Tongue (tissue), 3 donors: ENCODE measurements at places on chromosomes 16 and 17.

GRCh38 chr17:6547336-6547735 is 9.0 kb downstream of the PITPNM3 start:
- DNase-seq: no peak

DNA sequence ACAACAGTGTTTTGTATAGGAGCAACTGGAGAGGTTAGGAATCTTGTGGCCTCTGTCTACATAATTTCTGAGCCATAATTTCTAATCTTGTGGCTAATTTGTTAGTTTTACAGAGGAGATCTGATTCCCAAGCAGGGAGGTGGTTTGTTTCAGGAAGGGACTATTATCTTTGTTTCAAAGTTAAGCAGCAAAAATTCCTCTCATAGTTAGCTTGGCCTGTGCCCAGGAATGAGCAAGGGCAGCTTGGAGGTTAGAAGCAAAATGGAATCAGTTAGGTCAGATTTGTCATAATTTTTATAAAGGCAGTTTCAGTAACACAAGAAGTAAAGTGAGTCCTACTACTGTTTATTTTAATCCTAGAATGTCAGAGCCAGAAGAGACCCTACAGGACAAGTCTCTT is 2.0 kb upstream of the RDM1 start:
- DNase-seq: no peak

DNA sequence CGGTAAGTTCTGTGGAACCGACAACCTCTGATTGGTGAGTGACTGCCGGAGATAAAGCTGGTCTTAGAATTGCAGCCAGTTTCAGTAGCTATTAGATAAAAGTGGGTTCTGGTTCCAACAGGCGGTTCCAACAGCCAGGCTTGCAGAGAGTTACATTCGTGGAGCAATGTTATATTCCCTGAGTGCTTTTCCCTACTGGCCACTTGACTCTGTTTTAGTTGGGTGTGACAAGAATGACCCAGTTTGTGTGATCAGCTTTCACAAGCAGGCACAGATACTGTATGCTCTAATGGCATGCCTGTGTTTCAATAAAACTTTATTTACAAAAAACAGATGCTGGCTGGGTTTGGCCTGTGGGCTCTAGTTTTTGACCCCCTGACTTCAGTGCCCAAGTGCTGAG is 196.6 kb downstream of the SNX29 start:
- no peak for DNase-seq

DNA sequence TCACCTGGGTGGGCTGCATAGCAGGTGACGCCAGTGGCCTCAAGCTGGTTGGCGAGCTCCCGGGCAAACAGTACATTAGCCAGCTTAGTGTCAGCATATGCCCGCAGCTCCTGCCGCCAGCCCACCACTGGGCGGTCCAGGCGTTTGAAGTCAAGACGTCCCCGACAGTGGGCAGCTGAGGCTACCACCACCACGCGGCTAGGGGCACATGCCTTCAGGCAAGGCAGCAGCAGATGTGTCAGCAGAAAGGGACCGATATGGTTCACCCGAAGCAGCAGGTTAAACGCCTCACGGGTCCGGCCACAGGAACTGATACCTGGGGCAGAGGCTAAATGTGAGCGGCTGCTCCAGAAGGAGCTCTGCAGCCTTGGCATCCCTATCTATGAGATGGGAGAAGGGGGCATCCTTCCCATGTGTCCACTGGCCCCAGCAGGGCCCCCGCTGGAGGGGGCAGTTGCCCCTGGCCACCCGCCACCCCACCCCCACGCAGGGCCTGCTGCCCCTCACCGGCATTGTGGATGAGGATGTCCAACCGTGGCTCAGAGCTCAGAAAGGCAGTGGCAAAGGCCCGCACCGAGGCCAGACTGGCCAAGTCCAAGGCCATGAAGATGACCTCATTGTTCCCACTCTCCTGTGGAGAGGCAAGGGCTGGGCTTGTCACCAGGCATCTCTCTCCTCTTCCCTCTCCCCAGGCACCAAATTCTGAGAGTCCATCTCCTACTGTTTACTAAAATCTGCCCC is 1.7 kb downstream of the DHRS13 start:
- no peak for DNase-seq

GRCh38 chr16:57426356-57426755 is 20.8 kb downstream of the CIAPIN1 start:
- DNase-seq: peak; percentile 85

GRCh38 chr16:13944816-13945215 is 24.9 kb downstream of the ERCC4 start:
- DNase-seq: no peak

DNA sequence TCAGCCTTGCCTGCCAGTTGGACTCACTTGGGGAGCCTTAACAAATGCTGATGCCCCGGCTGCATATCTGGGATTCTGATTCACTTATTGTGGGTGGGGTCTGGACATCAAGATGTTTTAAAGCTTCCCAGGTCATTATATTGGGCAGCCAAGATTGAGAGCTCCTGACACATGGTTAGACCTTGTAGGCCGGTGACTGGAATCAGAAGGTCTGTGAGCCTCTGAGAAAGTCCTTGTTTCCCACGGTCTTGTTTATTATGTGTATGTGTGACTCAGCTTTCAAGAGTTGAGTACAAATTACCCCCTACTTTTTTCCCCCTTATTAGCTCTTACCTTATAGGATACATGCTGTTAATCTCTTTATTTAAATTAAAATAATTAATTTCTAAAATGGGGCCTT is 103.5 kb downstream of the ABCC1 start:
- no peak for DNase-seq

GRCh38 chr16:10824111-10824893 is 5.7 kb upstream of the TVP23A start:
- no peak for DNase-seq

- no peak for DNase-seq
Observed at GRCh38 chr17:77019893-77020379, 120.8 kb upstream of the SEC14L1 start.
